BJ (cell line): ENCODE measurements at places on chromosomes 7 and 10. TPM values are rescaled to one million over a fixed set of nuclear protein-coding genes. Genes with fewer than 3 reads are reported as not detected.

DNA sequence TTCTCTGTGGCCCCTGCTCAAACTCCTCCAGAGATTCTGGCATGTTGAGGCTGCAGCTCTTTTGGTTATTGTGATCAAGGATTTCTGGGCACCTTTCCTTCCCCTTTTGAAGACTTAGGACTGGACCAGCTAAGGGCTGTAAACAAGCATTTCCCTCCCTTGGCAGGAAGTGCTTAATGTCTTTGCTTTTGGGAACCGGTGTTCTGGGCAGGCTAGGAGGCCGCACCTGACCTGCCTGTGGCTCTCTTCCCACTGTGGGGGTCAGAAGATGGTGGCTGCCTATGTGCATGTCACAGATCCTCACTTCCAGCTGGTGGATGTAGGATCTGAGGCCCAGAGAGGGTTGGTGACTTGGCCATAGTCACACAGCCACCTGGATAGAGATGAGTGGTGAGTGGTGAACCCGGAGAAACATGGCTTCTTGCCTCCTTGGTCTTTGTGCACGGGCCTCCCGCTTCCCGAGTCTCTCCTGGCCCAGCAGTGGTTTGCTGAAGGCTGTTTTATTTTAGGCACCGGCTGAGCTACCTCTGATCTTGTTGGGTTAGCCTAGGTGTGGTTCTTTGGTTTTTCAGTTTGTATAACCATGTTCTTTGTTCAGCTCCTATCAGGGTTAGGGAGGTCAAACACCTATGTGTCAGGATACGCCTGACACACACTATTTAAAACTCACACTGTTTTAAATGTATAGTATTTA is 82.0 kb downstream of the GRK5 start:
- no peak for DNase-seq

GRCh38 chr10:97520978-97521761 is 22.4 kb downstream of the UBTD1 start:
- no peak for DNase-seq

- DNase-seq, result no peak
These were observed 45.2 kb downstream of the DNAJB9 start for GRCh38 chr7:108614896-108615295.

GRCh38 chr7:33485747-33486493 is 356.6 kb downstream of the BBS9 start:
- no peak for DNase-seq

- DNase-seq, result peak; percentile 40
These were observed 44.2 kb upstream of the GPR26 start for GRCh38 chr10:123621916-123622315.

GRCh38 chr7:42745357-42746059 is 166.4 kb downstream of the C7orf25 start:
- no peak for DNase-seq

The STOX1 gene
- 0.02 TPM in 1 of 2 replicates, not detected in the other for polyA plus RNA-seq

- DNase-seq, result no peak
These were observed 10.6 kb downstream of the FASTK start for GRCh38 chr7:151069841-151070573.

DNA sequence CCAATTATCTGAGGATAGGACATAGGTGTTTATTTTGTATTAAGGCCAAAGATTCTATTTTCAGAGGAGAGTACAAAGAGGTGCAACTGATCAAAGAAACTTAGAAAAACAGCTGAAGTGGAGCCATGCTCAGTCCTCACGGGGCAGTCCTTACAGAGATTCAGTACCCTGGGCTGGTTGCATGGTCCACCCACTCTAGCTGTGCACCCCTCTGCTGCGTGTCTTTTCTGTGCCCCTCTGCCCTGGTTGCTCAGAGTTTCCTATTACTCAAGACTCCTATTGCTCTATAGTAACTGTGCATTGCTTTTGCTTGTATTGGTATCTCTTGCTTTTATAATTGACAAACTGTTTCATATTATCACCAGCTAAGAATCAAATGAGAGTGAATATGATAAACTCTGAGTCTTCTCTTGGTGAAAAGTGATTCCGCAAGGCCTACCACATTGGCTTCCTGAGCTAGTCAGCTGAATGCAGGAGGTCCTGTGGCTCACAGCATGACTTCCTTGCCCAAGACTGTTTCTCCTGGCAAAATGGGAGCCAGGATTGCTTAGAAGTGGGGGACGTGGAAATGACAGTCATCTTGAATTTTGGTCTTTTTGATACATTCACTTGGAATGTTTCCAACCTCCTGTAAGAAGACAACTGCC is 137.0 kb downstream of the GLCCI1 start:
- DNase-seq, result no peak

GRCh38 chr7:31648288-31648687 is 38.7 kb upstream of the PPP1R17 start:
- no peak for DNase-seq

GRCh38 chr10:32189400-32190084 is 133.3 kb upstream of the KIF5B start:
- DNase-seq, result no peak

DNA sequence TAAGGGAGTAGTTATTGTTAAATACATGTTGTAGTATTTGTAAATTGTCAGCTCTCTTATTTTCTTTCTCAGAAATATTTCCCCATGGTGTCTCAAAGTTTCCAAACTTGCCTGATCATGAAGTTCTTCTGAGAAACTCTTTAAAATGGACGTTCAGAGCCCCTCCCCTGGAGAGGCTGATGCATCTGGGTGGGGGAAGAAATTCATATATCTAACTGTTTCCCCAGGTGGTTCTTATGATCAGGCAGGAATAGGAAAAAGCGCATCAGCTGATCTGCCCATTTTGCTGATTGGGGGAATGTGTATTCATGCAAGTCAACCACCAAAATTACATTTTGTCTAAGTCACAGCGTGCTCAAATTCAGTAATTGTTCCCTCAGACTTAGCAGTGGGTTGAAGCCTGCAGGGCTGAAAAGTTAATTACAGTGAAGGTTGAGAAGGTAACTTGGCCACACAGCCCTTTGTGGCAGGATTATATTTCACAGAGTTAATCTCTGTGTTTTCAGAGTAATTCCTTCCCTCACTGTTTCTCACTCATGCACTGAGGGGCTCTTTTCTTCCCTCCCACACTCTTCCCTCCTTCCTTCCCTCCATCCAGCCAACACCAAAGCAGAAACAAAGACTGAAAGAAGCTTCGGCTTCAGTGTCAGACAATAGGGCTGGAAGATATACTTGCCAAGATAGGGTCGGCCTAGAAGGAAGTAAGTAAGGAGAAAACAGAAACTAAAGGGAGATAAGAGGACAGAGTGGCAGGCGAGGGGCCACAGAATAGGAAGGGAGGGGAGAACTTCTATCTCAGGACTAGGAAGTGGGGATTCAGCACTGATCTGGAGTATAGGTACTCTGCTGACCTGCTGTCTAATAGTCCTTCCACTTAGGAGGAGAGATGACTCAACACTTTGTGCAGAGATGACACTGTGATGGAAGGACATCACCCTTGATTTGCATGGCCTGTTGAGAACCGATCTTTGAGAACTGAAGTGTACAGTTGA is 50.5 kb upstream of the STARD3NL start:
- no peak for DNase-seq

DNA sequence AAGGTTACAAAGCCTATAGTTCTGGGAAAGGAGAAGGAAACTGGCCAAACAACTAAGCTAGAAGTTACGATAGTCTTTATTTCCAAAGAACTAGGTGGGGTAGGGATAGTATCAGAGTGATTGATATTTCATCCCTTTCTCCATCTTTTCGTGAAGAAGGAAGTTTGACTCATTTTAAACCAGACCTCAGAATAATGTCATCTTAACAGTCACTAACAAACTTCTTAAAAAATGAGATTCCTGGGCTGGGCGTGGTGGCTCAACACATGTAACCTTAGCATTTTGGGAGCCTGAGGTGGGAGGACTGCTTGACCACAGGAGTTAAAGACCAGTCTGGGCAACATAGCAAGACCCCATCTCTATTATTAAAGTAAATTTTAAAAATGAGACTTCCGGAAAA is 69.4 kb downstream of the ARL4A start:
- peak; percentile 27 for DNase-seq

- no peak for DNase-seq
These were observed 612.8 kb upstream of the MGMT start for GRCh38 chr10:128854204-128854603.

DNA sequence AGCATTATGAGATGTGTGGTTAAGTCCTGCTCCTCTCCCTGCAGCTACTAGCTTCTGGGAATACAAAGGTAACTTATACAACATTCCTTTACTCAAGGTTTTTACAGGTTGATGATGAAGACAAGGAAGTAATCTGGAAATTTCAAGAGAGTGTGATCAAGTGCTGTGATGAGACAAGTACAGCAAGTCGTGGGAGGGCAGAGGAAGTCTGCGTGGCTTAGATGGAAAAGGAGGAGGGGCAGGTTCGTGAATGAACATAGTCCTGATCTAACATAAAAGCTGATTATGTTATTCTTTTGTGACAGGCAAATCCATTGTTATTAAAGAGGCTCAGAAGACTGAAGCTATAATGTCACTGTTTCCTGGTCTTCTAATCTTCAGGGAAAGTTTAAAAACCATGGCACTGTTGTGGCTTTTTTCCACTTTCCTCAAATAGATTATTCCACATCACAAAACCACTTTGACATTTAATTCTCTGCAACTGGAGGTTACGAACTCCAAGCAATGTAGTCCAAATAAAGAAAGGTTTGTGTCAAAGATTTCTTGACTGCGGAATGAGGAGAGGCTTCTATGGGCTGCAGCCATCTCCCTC is 84.1 kb downstream of the CPXM2 start:
- no peak for DNase-seq

DNA sequence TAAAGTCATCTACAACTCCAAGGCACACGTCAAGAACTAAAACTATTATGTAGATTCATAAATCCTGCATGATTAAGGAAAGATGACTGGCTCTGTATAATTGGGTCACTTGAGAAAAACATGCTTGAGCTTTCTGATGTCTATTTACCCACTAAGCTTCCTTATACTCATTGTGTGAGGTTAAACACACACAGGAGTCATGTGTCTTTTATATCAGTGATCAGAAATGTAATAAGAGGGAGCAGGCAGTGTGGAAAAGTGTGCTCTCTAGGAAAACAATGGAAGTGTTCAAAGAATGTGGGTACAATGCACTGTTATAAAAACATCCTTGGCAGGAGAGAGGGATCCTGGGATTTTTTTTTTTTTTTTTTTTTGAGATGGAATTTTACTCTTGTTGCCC is 108.6 kb upstream of the ARID5B start:
- no peak for DNase-seq

- no peak for DNase-seq
These were observed 19.1 kb downstream of the KBTBD2 start for GRCh38 chr7:32872421-32872820.

DNA sequence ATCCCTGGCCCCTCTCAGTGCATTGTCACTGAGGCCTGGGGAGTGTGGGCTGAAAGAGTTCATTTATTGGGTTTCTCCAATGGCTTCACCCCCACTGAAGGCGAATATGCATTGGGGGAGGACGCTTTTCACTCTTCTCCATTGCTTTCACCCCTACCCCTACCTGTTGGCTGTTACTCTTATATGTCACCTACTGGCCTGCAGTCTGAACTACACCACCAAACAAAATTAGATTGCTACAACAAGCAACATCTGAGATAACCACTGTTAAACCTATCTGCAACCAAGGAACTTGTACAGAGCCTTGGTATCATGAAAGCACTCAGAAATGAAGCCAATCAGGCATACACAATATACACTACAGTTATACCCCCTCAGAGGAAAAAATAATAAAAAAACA is 203.7 kb downstream of the REEP3 start:
- DNase-seq, result no peak

DNA sequence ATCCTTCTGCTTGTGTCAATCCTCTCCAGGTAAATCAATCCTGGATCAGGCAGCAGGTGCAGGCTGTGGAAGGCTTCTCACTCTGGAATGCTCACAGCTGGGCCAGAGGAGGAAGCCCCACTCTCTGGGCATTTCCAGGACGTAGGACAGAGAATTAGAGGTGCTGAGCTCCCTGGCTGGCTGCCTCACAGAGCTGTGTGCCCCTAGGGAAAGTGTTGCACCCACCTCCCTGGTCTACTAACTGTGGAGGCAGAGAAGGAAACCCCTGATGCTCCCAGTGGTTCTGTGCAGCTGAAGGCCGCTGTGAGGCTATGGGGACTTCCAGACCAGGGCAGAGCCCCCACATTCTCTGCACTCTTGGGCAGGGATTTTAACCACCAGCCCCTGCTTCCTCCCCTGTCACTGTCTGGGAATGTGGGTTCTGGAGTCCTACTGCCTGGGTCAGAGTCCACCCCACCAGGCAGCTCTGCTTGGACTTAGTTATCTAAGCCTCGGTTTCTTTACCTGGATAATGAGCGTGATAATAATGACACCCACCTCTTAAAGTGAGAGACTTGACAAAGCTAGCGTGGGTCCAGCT is 73.5 kb upstream of the EEPD1 start:
- no peak for DNase-seq

DNA sequence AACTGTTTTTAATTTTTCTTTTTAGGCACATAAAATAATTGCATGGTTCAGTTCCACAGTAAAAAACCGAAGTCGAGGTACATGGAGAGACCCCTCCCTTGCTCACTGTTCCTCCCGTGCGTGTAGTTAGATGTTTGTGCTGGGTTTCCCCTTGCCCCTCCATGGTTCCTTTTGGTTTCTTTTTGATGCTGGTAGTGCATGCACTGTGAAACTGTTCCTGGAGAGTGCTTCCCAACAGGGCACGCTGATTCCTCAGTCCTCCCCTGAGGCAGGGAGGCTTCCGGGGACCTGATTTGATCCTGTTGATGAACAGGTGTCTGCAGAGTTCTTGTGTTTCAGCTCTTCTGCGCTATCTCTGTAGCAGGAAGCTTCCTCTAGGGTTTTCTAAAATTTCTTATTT is 69.5 kb downstream of the ADCY1 start:
- no peak for DNase-seq
